ENCODE measurements at places on chromosomes 6 and 20.

DNA sequence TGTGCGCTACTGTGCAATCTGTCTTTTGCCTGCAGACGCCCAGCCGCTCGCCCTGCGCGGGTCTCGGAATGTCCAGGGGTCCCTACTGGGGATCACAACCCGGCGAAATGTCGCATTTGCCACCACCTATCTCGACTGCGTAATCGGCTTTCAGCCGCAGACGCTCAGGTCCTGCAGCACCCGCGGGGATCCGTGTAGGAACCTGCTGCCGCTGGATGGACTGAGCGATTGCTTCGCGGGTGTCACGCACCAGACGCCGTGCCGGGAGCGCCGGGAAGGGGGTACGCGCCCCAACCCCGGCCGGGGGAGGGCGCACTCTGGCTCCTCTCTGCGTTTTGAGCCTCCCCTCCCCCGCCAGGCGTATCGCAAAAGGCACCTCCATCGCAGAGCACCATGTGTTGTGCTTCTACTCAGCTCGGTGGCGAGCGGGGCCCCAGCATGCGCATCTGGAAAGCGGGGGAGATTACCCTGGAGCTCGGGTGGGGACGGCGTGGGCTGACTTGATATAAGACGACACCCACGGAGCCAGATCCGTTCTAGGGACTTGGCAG is 747 bp upstream of the PTPRA start:
- DNase-seq: peak; percentile 77

DNA sequence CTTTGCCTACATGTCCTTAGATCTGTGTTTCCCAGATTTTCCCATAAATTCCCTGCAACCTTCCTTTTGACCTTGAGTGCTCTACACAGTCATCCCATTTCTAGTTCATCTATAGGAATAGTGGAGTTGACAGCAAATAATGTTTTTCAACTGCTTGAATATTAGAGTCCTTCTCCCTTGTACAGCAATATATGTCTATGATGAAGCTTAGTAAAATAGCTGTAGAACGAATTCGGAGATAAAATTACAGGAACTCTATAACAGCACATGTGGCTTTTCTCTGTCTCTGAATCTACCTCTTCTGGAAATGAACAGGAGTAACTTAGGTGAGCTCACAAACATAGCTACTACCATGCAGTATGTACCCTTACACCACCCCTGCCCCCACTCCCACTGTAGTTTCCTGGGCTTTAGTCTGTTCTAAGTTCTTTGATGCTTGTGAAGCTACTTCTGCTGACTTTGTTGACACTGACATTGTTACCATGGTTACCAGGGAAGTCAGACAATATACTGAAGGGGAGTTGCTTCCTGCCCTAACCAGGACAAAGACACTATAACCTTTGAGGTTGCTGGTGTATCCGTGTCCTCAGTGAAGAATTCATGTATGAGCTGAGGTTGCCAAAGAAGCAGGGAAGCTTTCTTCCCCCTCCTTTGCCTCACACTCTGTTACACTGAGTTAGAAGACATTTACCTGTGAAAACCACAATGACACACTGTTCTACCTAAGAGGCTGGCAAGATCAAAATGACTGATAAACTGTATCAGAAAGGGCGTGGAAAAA is 35.8 kb upstream of the SHLD1 start:
- peak; percentile 61 for DNase-seq

DNA sequence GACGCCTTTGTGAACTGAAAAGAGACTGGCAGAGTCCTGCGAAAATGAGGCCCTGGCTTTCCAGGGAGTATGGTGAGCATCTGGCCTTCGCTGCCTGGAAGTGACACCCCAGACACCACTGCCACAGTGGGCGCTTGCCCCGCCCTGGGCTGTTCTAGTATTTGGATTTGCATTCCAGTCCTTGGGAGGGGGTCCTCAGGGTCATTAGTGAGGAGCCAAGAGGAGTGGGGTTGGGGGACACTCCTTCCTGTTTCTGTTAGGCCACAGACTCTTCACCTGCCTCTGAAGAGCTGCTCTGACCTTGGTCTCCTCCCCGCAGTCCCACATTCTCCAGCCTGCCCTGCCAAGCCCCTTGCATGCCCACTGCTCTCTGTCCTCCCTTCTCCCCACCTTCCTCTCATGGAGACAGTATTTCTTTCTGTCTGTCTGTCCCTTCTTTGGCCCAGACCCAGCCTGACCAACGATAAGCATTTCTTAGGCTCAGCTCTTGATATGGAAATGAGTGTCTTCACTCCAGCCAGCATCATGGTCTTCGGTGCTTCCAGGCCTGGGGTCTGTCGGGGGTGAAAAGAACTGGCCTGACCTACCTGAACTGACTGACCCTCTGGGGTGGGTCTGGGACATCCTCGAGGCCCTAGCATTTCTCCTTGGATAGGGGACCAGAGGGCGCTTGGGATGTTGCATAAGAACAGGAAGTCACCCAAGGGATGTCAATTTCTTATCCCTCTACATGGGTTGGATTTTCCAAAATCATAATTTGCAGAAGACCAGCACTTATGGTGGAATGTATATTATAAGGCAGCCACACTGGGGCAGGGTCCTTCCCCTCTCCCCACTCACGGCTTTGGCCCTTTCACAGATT is 19.4 kb downstream of the SLC9A8 start:
- DNase-seq: no peak

GRCh38 chr20:12773936-12774335 is 234.8 kb upstream of the SPTLC3 start:
- no peak for DNase-seq

DNA sequence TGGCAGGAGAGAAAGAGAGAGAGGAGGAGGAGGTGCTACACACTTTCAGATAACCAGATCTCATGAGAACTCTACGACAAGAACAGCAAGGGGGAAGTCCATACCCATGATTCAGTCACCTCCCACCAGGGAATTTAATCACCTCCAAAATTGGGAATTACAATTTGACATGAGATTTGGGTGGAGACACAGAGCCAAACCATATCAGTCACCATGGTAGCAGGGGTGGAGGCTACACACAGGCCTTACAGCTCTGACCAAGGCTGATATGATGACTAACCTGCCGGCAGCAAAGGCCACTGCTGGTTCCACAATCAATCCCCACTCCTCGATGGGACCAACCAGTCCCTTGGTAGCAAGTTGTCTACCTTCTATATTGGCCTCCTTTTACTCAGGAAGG is 13.6 kb upstream of the RBM24 start:
- no peak for DNase-seq

DNA sequence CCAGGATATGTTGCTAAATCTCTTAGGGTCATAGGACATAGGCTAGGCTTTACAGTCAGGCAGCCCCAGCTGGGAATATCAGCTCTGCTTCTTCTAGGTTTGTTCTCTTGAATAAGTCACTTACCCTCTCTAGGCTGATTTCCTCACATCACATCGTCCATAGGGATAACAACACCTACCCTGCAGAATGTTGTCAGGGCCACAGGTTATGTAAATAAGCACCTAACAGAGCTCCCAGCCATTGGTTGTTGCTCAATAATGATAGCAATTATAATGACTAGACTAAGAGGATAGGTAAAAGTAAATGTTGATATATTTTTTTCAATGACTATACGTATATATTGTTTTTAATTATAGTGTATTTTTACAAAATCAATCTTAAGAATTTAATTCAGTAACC is 135.0 kb downstream of the HIVEP2 start:
- no peak for DNase-seq

DNA sequence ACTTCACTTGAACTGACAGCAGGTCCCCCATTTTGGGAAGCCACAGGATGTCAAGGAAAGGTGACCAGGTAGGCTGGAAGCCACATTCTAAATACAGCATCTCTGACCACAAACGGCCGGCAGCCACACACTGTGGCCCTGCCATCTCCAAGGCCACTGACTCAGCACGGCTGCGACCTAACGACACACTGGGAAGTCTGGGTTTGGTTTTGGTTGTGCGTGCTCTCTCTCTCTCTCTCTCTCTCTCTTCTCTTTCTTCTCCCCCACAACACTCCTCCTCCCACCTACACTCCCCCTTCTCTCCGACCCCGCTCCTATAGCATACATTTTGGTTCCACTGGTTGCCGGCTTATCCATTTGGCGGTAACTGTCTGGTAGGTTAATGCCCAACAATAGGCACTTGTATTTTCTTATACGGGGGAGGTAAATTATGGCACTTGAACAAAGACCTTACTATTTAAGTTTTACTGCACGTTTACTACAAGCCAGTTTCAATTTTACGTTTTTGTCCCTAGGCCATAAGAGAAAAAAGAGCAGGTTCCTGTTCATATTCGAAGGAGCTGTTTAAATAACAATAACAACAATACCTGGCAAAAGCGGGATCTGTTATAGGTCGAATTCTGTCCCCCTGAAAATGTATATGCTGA is 103.6 kb downstream of the GMDS start:
- DNase-seq: no peak

GRCh38 chr20:35606127-35606526 is 9.5 kb upstream of the SPAG4 start:
- DNase-seq: no peak

DNA sequence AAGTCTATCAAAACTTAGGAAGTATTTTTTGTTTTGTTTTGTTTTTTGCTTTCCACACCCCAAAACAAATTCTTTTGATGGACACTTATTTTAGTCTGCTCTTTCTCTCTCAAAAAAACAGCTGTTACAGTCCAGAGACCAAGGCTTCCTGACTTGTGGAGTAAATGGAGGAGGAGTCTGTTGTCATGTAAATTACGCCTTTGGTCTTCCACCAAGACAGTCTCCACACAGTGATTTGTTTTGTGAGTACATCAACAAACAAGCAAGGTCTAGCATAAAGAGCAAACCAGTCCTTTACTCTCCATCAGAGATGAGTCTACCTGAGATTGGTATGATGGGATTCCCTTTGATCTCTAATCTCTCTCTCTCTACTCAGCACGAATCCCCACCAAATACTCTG is 588.0 kb upstream of the ARID1B start:
- no peak for DNase-seq

- no peak for DNase-seq
These were observed 19.1 kb downstream of the TRIM38 start for GRCh38 chr6:25981568-25982263.

DNA sequence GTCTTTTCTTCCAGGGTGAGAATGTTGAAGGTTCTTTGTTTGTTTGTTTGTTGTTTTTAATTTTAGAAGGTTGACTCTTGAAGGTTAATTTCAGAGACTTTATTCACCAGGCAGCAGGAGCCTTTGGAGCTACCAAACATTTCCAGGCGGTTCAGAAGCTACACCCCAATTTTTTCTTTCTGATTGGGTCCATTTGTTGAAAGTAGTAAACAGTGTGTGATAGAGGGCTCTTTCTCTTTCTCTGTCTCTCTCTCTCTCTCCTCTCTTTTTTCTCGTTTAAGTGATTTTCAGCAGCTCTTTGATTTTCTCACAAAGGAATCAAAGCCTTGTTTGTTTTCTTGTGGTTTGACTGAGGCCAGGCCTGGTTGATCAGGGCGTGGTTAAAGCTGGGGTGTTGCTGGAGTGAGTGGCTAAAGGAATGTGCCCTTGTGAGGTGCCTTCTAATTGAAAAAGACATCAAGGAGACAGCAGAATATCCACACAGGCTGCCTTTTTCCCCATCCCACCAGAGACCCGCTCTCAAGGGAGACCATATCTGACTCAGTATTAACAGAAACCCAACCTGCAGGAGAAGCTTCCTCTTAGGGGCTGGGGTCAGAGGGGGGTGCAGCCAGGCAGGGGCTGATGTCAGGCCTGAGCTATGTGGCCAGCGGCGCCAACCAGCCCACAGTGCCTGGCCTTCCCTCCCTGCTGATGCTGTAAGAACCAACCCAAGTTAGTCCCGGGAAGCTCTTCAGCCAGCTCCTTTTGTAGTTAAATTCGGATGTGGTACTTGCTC is 40.4 kb upstream of the NAA20 start:
- peak; percentile 59 for DNase-seq

DNA sequence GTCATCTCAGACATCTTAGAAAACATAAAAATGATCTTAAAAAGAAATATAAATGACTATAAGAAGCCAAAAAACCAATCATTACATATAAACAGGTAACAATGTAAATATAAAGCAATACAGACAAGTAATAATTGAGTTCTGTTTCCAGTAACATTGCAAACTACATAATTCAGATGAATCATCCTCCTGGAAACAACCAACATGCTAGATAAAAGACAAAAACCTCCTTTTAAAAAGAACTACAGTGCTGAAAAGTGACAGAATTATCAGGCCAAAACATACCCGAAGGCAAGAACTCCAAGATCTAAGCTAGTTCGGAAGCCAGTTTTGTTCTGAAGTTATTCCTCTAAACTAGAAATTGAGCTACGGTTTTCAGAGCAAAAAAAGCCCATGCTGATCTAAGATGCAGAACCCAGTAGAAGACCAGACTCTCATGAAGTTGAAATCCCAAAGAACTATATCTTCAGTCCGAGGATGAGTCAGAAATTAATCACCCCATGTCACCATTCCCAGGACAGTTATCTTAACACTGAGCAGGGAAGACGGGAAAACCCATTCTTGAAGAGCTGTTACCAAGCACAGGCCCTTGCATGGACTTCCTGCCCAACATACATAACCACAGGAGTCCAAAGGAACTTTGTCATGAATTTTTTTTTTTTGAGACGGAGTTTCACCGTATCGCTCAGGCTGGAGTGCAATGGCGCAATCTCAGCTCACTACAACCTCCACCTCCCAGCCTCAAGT is 9.8 kb downstream of the PGM3 start:
- no peak for DNase-seq

GRCh38 chr20:5918856-5919625 is 31.3 kb downstream of the TRMT6 start:
- peak; percentile 50 for DNase-seq

- DNase-seq: no peak
These were observed 163.2 kb downstream of the RALGAPA2 start for GRCh38 chr20:20549267-20549612.

GRCh38 chr20:31923388-31924331 is 28.2 kb downstream of the PDRG1 start:
- DNase-seq: peak; percentile 66

DNA sequence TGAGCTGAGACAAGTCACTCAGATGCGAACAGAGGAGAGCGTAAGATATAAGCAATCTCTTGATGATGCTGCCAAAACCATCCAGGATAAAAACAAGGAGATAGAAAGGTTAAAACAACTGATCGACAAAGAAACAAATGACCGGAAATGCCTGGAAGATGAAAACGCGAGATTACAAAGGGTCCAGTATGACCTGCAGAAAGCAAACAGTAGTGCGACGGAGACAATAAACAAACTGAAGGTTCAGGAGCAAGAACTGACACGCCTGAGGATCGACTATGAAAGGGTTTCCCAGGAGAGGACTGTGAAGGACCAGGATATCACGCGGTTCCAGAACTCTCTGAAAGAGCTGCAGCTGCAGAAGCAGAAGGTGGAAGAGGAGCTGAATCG is 9.5 kb upstream of the SNRNP48 start:
- DNase-seq: no peak

DNA sequence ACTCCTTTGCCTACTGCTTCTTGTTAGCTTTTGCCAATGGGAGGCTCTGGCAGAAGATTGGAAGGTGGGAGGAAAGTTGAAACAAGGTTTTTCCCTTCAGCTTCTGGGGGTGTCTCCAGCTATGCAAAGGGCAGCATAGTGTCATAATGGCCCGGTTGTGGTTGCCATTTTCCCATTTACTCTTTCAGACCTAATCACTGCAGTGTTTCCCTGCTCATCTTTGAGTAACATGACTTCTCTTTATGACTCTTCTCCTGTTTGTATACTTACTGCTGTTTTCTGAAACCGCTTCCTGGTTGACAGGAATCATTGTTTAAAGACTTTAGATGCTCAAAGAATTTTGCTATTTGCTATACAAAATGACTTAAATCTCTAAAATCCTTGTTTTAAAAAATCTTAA is 19.9 kb downstream of the NRN1 start:
- peak; percentile 45 for DNase-seq

- DNase-seq: peak; percentile 22
These were observed 177.9 kb upstream of the ZNF184 start for GRCh38 chr6:27650620-27651370.

Data from suppressor macrophage (primary cell).